ENCODE measurements at places on chromosomes 2 and 18. TPM values are rescaled to one million over a fixed set of nuclear protein-coding genes. Genes with fewer than 3 reads are reported as not detected.

Gene TDRD15
- total RNA-seq, result not detected

Gene INPP5D
- total RNA-seq, result 45.3 TPM

GRCh38 chr2:74655579-74655978 is 1.5 kb downstream of the SEMA4F start:
- no peak for DNase-seq

GRCh38 chr2:20091305-20091991 is 40.0 kb upstream of the LAPTM4A start:
- peak; percentile 79 for DNase-seq

GRCh38 chr2:81648370-81648769 is 1343.8 kb upstream of the LRRTM1 start:
- no peak for DNase-seq

- no peak for DNase-seq
These were observed 53.1 kb downstream of the GREB1L start for GRCh38 chr18:21295101-21295500.

All from dermis blood vessel endothelial cell (primary cell).